PC-9 (cell line): ENCODE measurements at places on chromosomes 1 and 21. TPM values are rescaled to one million over a fixed set of nuclear protein-coding genes. Genes with fewer than 3 reads are reported as not detected.
A peak's percentile ranks its signal among the peaks of the same experiment; 100 is the strongest.

LCE1E gene
- total RNA-seq = not detected in 2 replicates

GJC2 gene
- 2.1 and 3.4 TPM in 2 replicates for total RNA-seq

S100A2 gene
- total RNA-seq = 145 and 147 TPM in 2 replicates

DNA sequence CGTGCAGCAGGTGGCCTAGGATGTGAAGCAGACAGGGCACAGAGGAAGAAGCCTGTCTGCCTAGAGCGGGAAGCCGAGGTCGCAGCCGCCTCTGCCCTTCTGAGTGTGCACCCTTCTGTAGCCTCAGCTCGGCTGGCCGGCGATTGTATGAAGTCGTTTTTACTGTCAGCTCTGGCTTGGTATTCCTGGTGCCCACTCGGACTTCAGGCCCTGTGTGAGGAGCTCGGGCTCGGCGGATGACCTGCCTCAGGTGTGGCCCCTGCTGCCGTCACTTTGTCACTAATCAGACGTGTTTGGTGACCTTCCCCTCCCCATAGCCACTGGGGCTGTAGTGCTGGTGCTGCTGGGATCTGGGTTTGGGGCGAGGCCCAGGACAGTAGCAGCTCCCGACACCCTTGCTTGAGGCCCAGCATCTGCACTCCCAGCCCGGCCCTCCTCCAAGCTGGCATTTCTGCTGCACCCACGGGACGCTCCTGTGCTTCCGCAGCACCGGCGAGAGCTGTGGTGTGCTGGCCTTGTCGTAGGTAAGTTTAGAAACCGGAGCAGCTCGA is 18.1 kb downstream of the SLX9 start:
- H3K4me3 ChIP-seq = no peak overlapping the region
- no peak for DNase-seq
- H3K36me3 ChIP-seq = no peaks in the 10 kb centered on the region; the same call in 1 of the 2 replicates
- H3K27me3 ChIP-seq = no peaks in the 10 kb centered on the region
- H3K4me1 ChIP-seq = no peaks in the 10 kb centered on the region
- H3K27ac ChIP-seq = no peak overlapping the region

- DNase-seq = no peak
- no peaks in the 10 kb centered on the region for H3K36me3 ChIP-seq
- no peaks in the 10 kb centered on the region for H3K27me3 ChIP-seq
Measured at GRCh38 chr1:220841293-220841692, 38.0 kb upstream of the HLX start.

- H3K27me3 ChIP-seq = no peaks in the 10 kb centered on the region
- no peak for DNase-seq
- H3K4me3 ChIP-seq = no peak overlapping the region
- no peaks in the 10 kb centered on the region for H3K36me3 ChIP-seq
Measured at GRCh38 chr1:99133756-99134500, 129.3 kb upstream of the PLPPR5 start.

DNA sequence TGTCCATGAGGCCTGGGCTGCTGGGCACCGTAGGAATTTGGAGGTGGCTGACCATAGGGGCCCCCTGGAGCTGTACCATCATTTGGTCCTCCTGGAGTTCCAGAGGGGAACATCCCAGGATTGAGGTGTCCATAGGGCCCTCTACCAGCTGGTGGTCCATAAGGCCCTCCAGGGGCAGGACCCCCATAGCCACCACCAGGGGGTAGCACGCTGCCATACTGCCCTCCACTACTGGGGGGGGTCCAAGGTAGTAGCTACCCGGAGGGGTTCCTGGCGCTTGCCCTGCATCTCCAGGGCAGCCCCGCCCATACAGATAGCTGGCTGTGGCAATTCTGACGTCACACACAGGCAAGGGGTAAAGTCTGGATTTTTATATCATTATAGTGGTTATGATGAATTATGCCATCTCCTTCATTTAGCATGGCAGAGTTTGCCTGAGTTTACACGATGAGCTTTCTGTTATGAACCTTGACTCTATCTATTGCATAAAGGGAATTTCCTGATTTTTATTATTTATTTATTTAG is 13.2 kb downstream of the MDM4 start:
- H3K36me3 ChIP-seq = peaks cover 73% of the 10 kb centered on the region
- H3K4me1 ChIP-seq = no peaks in the 10 kb centered on the region
- H3K27ac ChIP-seq = no peak overlapping the region
- no peaks in the 10 kb centered on the region for H3K27me3 ChIP-seq

- H3K4me3 ChIP-seq = no peak overlapping the region
- no peak for DNase-seq
- no peaks in the 10 kb centered on the region for H3K4me1 ChIP-seq
- no peak overlapping the region for H3K27ac ChIP-seq
Measured at GRCh38 chr1:22118291-22118992, 24.5 kb downstream of the WNT4 start.

DNA sequence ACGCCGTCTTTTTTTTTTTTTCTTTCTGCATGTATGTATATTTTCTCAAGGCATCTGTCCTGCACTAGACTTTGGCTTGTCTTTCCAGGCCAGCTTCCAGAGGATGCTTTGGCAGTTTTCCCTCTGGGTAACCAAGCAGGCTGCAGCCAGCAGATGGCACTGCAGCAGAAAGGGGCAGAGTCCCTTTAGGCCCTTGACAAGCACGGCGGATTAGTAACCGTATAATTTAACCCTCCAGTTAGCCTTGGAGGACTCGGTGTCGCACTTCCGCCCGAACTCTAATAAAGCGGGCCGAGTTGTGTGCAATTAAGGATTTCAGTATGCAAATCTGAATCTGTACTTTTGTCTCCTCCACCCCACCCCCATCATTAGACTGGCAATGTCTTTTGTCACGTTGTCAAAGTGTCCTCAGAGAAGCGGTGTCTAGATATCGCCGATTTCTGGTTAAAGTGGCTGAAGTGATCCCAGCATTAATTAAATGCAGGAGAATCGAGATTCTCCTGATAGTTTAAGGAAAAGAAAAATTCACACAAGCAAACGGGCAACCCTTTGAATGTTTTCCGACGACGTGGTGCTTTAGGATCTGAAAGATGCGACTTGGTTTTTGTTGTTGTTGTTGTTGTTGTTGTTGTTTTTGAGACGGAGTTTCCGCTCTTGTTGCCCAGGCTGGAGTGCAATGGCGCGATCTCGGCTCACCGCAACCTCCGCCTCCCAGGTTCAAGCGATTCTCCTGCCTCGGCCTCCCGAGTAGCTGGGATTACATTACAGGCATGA is 1.1 kb upstream of the TMEM167B start:
- H3K27me3 ChIP-seq = no peaks in the 10 kb centered on the region
- peaks cover 4% of the 10 kb centered on the region; the same call in 1 of the 2 replicates for H3K36me3 ChIP-seq
- DNase-seq = peak; percentile 81
- H3K4me1 ChIP-seq = peaks cover 21% of the 10 kb centered on the region
- H3K4me3 ChIP-seq = peak overlapping the region; percentile 74

DNA sequence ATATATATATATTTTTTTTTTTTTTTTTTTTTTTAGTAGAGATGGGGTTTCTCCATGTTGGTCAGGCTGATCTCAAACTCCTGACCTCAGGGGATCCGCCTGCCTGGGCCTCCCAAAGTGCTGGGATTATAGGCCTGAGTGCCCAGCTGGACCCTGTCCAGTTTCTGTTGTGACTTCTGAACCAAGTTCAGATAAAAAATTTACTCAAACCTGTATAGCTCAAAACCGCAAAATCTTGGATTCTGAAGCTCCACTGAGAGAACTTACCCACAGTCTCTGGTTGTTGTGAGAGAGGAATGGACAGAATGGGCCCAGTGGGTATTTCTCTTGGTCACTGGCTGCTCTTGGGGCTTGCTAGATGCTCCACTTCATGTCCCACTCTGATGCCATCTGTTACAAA is 76.4 kb downstream of the HS2ST1 start:
- no peak overlapping the region for H3K27ac ChIP-seq
- H3K4me3 ChIP-seq = no peak overlapping the region
- DNase-seq = no peak

- no peaks in the 10 kb centered on the region for H3K36me3 ChIP-seq
- peaks cover 72% of the 10 kb centered on the region for H3K27me3 ChIP-seq
- H3K4me1 ChIP-seq = no peaks in the 10 kb centered on the region
- H3K27ac ChIP-seq = no peak overlapping the region
- DNase-seq = no peak
Measured at GRCh38 chr1:11596295-11596694, 57.9 kb downstream of the FBXO2 start.
